ENCODE measurements at places on chromosomes 2 and 18. TPM values are rescaled to one million over a fixed set of nuclear protein-coding genes. Genes with fewer than 3 reads are reported as not detected.
A peak's percentile ranks its signal among the peaks of the same experiment; 100 is the strongest.

- peak; percentile 34 for DNase-seq
Observed at GRCh38 chr2:73851274-73851673, 22.5 kb downstream of the STAMBP start.

DNA sequence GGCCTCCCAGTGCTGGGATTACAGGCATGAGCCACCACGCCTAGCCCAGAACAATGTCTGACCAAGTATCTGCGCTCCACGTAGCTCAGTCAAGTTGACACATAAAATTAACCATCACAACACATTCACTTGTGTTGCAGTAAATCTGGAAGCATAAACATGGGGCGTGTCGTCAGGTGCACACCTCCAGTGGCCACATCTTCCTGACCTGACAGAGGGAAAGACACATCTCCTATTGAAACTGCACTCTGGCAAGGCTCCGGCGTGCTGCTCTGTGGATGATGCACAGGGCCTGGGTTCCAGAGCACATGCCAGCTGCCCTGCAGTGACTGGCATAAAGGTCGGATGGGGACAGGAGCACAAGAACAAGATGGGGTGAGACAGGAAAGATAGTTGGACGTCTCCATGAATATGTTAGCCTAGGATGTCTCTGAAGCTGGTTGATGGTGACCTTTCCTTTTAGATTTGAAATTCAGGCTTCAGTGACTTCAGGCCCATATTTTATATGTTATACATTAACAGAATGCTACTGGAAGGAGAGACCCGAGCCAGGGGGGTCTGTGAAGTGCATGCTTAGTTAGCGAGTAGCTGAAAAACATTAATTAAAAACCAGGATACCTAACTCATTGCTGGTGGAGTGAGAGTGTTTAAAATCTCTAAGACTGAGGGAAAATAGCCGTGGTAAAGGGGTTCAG lies 10.9 kb downstream of the IMPA2 start:
- no peak for DNase-seq

- no peak for DNase-seq
Observed at GRCh38 chr2:51986101-51986500, 954.2 kb upstream of the NRXN1 start.

DNA sequence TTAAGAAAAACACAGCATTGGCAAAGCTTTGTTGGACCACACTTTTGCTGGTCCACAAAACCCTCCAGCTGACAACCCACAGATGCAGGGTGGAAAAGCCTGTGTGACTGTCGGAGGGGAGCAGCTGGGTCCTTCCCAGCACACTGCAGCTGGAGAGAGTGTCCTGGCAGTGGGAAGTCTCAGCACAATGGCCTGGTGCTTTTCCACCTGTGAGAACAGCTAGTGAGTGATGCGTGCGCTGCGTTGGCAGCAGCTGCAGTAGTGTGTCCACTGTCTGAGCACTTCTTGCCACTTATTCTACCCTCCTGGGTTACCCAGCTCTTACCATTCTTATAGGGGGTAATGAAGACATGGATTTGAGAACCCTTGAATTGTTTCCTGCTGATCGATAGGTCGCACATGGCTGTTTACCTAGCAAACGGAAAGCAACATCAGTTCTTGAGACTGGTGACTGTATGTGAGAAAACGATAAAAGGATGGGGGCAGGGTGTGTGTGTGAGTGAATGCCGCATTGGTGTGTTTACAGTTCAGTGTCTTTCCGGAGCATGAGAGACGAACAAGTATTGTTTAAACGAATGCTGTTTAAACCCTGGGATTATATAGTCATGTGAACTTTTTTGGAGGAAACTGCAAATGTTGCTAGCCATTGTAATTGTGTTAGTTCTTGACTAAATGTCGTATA lies 69.7 kb downstream of the LYPD6 start:
- DNase-seq: no peak

GRCh38 chr2:143333847-143334246 lies 204.6 kb downstream of the ARHGAP15 start:
- DNase-seq: no peak

GRCh38 chr2:207413376-207413907 lies 116.3 kb upstream of the CREB1 start:
- DNase-seq: no peak

GRCh38 chr18:48385596-48385995 lies 23.6 kb downstream of the ZBTB7C start:
- DNase-seq: no peak

DNA sequence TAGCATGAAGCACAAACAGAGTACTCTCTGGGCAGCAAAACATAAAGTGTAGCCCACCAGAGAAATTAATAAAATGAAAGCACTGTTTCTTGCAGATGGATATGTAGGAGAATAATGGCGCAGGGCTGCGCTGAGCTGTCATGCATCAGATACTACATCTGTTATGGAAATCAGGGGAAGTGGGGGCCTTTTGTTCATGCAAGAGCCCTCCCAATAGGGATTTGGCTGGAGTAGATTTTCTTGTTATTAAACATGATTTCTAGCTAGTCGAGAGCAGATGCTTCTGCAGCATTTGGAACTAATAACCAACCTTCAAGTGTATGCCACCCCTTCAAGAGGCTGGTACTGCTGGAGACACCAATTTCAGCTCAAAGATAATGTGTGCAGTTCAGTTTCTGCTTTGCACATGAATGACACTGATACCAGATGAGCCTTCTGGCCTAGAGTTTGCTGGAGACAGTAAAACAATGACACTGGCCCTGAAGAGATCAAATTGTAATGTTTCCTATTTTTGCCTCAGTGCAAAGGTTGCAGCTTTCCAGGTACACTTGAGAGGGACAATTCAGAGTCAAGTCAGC lies 58.0 kb downstream of the RND3 start:
- DNase-seq: no peak

- DNase-seq: no peak
Observed at GRCh38 chr18:69795791-69796190, 151.9 kb downstream of the CD226 start.

- DNase-seq: no peak
Observed at GRCh38 chr2:131092458-131093005, 728 bp downstream of the FAM168B start.

DNA sequence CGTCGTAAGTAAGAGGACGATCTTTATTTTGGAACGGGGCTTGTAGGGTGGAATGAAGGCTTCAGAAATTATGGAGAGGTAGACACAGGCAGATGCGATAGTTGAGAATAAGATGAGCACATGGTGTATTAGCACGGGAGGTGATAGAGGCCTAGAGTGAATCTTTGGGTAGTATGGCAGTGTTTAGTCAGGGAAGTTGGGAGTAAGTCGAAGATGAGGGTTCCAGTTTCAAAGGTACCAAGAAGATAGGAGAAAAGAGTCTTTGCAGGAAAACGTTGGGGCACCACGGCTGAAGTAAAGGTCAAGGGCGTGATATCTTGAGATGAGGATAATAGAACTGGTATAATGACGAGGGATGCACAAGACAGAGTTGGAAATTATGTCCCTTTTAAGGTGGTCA lies 654 bp downstream of the PIK3C3 start:
- DNase-seq: no peak

GRCh38 chr2:221429741-221430491 lies 142.2 kb downstream of the EPHA4 start:
- peak; percentile 36 for DNase-seq

- peak; percentile 23 for DNase-seq
Observed at GRCh38 chr2:64998658-64999061, 9.5 kb downstream of the SLC1A4 start.

DNA sequence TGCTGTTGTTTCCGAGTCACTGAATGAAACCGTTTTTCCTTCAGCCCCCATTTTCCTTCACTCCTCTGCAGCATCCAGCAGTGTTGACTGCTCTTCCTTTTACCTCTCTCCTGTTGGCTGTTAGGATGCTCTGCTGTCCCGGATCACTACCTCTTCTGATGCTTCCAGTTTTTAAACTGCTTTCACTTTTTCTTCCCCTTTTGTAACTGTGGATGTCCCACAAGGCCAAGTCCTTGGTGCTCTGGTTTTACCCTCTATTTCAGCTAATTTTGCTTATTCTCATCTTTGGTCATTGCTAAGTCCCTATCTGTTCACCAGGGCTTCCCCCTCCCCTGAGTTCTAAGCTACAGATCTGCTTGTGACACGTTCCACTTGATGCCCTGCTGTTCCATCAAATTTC lies 39.4 kb upstream of the MAP4K3 start:
- no peak for DNase-seq

DNA sequence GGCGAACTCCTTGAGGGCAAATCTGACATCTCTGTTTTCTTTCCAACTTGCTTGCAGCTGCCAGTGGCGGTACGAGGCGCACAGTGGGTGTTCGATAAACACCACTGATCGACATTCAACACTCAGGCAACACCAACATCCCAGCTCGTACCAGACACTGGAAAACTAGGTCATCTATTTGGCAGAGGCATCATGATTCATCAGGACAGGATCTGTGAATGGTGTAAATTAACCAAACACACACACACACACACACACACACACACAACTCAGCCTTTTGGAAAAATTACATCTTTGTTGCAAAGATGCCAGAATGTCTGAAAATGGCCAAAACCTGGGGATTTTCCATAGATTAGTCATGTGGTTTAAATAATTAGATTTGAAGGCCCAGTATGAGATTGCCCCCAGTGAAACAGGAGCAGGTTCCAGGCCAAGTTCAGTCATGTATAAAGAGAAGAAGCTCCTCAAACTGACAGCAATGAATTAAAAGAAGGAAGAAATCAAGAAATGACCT lies 150.5 kb upstream of the NCKAP5 start:
- DNase-seq: peak; percentile 85

- no peak for DNase-seq
Observed at GRCh38 chr2:152571048-152571766, 146.1 kb downstream of the PRPF40A start.

DNA sequence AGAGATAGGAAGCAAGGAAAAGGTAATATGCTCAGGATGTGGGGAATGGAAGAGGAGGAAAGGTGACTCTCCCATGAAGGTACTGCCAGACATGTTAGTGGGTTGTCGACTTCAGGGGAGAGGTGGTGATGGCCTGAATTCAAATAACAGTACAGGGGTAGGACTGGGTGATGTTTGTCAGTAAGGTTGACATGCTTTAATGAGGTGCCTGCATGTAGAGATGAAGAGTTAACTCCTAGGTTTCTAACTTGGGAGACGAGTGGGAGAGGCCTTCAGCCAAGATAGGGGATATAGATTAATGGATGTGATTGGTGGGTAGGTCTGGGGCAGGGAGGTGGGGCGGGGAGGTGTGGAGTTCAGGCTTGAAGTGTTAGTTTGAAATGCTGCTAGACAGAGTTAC lies 2.6 kb downstream of the NAPG start:
- no peak for DNase-seq

- peak; percentile 14 for DNase-seq
Observed at GRCh38 chr2:236209535-236209934, 41.3 kb upstream of the GBX2 start.

DNA sequence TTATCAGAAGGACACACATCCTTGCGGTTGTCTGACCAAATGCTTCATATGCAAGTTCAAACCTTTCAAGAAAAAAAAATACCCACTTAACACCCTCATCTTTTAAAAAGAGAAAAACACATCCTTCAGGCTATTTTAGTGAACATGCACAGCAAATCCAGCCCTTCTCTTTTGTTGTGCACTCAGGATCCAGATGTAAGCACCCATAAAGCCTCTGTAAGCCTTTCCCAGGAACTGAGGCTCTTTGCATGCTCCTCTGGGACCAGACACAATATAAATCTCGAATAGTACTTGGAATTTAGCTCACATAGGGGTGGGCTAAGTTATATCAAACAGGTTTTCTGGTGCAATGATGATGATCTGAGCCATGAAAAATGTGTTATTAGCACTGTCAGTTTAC lies 308.8 kb upstream of the FAM98A start:
- no peak for DNase-seq

- no peak for DNase-seq
Observed at GRCh38 chr18:69948919-69949537, 1.4 kb upstream of the CD226 start.

GRCh38 chr2:136059036-136059472 lies 58.9 kb downstream of the CXCR4 start:
- DNase-seq: no peak

DNA sequence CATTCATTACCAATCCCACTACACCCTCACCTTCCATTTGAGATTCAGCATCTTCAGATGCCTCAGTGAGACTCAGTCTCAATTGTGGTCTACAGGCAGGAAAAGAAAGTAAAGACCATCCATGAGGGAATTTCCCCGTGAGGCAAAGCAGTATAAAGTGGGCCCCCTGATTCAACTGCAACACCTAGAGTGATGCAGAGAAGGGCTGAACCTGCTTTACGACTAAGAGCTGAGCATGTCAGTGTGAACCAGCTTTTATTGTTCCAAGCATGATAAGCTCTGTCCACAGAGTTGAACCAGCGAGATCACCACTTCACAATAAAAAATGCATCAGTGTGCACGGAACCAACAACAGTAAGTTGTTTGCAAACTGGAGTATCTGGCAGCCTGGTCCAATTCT lies 357.6 kb upstream of the ATP5MC3 start:
- no peak for DNase-seq

DNA sequence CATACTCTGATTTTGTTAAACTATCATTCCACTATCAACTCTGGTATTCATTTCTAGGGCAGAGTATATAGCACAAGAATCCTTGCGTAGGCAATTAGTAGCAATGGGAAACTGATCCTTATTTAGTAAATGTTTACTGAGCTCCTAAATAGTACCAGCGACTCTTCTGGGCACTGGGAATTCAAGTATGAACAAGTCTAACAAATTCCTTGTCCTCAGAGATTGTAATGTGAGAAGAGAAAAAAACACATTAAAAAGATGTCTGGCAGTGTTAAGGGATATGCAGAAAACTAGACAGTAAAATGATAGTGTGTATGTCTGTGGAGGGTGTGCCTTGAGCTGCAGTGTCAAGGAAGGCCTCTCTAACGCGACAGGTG lies 721 bp downstream of the METTL5 start:
- no peak for DNase-seq

DNA sequence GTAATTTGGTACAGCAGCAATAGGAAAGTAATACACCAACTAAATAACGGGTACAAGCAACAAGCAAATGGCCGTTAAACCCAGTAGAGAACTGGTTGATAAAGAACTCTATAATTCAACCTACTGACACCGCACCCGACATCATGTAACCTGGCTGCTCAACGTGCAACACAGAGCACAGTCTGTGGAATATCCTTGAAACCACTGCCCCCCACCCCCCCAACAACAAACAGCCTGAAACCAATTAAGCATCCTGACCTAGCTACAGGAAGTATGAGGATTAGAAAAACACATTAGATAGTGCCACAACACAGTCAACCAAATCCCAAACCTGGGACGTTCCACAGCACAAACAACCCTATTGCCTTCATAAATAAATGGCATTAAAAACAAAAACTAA lies 23.5 kb downstream of the HDLBP start:
- DNase-seq: no peak

- no peak for DNase-seq
Observed at GRCh38 chr2:209956271-209956670, 46.2 kb upstream of the RPE start.

- peak; percentile 41 for DNase-seq
Observed at GRCh38 chr2:205889114-205889513, 196.9 kb downstream of the INO80D start.

GRCh38 chr2:146634230-146635097 lies 1210.4 kb upstream of the ACVR2A start:
- no peak for DNase-seq

SPDYA gene
- total RNA-seq: 0.86 TPM

NAT8 gene
- not detected for total RNA-seq

RPRM gene
- 0.40 TPM for total RNA-seq

ABCG5 gene
- not detected for total RNA-seq

NYAP2 gene
- total RNA-seq: not detected

ANKRD30B gene
- not detected for total RNA-seq

MARCO gene
- total RNA-seq: not detected

ZAP70 gene
- total RNA-seq: 0.33 TPM

PTRHD1 gene
- total RNA-seq: 41.0 TPM

MAPK4 gene
- total RNA-seq: 0.17 TPM

MAP2 gene
- 0.34 TPM for total RNA-seq
